ENCODE measurements at places on chromosomes 3 and 15. TPM values are rescaled to one million over a fixed set of nuclear protein-coding genes. Genes with fewer than 3 reads are reported as not detected.

DNA sequence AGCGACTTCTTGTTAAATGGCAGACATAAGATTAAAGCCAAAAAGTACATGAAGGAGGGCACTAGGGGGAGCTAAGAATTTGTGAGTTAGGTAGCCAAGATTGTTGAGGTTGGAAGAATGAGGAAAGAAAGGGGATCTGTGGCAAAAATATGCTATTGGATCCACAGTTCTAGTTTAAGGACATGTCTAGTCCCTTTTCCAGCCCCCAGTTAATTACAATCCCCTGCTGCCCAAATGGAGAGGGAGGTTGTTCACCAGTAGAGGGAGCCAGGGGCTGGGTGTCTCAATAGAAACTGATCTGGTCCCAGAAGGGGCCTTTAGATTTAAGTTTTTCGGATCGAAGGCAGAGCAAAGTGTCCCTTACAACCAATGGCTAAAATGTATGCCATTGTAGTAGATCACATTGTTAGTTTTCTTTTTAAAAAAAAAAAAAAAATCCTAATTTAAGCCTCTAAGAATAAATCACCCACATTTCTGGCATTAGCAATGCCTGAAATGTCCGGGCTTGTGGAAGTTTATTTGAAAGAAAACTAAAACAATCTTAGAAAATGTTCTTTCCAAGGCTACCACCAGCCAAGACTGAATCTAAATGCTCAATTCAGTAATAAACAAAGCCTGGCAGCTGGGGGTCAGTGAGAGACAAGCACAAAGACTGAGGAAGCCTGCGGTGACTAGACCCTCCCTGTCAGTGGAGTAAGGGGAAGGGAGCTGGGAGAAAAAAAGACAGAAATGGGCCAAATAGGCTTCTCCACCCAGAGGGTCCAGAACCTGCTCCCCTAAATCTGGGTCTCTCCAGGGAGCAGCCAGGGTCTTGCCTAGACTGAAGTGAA, 7.1 kb downstream of the COL8A1 start:
- H3K4me3 ChIP-seq, result no peak overlapping the region
- no peak for DNase-seq
- H3K27me3 ChIP-seq, result no peaks in the 10 kb centered on the region
- no peak overlapping the region for H3K27ac ChIP-seq

The CACNA2D3 gene
- polyA plus RNA-seq, result 8.3 TPM

DNA sequence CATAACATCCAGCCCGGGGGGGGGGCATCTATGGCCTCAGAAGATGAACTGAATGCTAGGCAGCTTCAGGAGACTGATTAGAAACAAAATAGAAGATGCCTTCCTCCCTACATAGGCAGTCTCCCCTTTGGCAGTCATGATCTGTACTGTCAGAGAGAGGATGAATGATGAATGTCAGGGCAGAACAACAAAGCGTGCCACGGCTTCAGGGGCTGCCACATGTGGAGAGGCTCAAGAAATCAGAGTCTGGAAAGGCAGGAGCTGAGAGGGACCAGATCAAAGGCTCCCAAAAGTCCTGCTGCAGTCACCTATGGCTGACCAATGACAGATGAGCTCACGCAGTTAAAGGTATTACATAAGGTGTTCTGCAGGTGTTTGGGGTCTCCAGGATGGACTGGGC, 180.4 kb downstream of the UACA start:
- peaks cover 5% of the 10 kb centered on the region for H3K4me1 ChIP-seq
- H3K27ac ChIP-seq, result no peak overlapping the region
- no peak for DNase-seq
- H3K36me3 ChIP-seq, result no peaks in the 10 kb centered on the region
- no peak overlapping the region for H3K4me3 ChIP-seq

- no peak overlapping the region for H3K27ac ChIP-seq
- no peak overlapping the region for H3K4me3 ChIP-seq
- no peaks in the 10 kb centered on the region for H3K36me3 ChIP-seq
- no peaks in the 10 kb centered on the region for H3K4me1 ChIP-seq
- no peak for DNase-seq
These were observed 218.5 kb downstream of the BBX start for GRCh38 chr3:107740992-107741896.

- no peak overlapping the region for H3K4me3 ChIP-seq
- H3K27ac ChIP-seq, result no peak overlapping the region
These were observed 1011.9 kb downstream of the VGLL3 start for GRCh38 chr3:85979034-85979433.

DNA sequence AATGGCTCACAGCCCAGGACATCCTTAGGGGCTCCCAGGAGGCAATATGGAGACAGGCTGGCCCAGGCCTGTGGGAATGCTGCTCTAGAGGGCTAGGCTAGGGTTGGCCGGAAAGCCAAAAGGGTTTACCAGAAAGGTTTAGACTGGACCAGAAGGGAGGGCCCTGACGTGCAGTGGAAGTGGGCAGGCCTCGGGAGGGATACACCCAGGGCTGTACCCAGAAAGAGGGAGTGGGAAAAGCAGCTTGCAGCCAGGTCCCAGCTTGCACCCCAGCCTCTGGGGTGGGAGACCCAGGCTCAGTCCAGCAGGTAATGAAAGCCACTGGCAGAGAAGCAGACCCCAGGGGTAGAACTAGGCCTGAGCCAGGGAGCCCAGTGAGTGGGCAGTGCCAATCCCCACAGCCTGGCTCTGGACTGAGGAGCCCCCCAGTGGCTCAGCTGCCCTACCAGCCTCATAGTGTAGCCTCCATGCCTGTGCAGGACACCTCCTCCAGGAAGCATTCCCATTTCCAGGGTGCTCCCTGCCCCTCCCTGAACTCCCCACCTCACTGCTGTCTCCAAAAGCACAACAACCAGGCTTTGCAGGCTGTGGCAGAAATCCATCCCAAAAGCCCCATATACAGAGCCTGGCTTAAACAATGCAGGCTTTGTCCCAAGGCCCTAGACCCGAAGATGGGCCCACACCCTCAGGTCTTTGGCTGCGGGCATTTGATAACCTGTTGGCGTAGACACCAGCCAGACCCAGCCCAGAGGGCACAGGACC, 3.5 kb downstream of the GORASP1 start:
- H3K27me3 ChIP-seq, result no peaks in the 10 kb centered on the region
- peaks cover 34% of the 10 kb centered on the region for H3K36me3 ChIP-seq
- H3K27ac ChIP-seq, result peak overlapping the region; percentile 39
- peaks cover 27% of the 10 kb centered on the region for H3K4me1 ChIP-seq
- no peak for DNase-seq

The SNX22 gene
- polyA plus RNA-seq, result 1.2 TPM
